ENCODE measurements at places on chromosomes 3 and 15.

- DNase-seq = peak; percentile 43
These were observed 28.8 kb upstream of the UBL7 start for GRCh38 chr15:74489518-74490338.

GRCh38 chr3:179072100-179072438 lies 460 bp upstream of the ZMAT3 start:
- peak; percentile 54 for DNase-seq

DNA sequence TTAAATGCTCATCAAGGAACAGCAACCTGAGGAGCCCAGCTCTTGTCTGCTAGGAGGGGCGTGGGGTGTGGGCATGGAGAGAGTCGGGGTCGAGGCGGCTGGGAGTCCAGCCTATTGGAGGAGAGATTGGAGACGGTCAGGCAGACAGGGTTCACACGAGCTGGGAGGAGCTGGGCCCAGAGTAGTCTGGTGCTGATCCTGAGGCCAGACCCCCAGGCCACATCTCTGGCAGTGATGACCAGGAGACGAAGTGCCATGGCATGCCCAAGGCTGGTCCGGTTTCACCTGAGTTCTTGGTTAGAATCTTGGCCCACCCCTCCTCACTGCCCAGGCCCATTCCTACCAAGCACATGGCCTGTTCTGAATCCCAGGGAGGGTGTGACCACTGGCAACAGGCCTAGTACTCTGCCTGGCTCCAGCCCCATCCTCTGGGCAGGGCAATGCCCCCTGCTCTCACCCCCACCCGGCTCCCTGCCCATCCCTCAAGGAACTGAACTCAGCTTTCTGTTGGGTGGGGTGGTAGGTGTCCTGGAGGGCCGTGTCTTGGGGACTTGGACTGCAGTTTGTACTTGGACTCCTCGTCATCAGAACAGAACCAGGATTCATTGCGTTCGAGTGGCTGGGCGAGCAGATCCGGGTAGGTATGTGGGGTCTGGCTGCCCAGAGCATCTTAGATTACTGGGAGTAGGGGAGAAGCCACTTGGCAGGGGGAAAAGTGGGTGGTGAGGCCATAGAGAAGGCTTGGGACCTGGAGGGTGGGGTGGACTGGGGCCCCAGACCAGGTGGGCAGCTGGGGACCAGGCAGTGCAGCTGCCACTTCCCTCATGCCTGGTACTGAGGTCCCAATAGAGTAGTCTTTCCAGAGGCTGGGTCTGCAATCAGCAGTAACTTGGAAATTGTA lies 20.8 kb downstream of the SLC28A1 start:
- no peak for DNase-seq

GRCh38 chr3:181328346-181328745 lies 338.8 kb upstream of the DNAJC19 start:
- DNase-seq = no peak

DNA sequence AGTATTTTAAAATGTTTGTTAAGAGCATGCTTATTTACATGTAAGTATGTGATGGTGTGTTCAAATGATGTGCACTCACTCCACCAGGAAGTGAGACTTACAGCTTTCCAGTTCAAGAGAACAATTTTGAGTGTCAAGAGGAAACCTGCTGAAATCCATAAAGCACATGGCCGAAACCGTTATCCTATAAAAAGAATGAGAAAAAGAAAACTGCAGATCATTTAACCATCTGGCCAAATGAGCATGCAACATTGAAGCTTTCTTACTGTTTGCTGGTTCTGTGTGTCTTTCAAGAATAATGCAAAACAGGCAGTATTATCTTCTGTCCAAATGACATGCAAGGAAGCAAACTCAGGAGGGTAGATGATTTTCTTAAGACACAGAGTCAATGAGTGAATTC lies 26.3 kb downstream of the GABRR3 start:
- DNase-seq = no peak

DNA sequence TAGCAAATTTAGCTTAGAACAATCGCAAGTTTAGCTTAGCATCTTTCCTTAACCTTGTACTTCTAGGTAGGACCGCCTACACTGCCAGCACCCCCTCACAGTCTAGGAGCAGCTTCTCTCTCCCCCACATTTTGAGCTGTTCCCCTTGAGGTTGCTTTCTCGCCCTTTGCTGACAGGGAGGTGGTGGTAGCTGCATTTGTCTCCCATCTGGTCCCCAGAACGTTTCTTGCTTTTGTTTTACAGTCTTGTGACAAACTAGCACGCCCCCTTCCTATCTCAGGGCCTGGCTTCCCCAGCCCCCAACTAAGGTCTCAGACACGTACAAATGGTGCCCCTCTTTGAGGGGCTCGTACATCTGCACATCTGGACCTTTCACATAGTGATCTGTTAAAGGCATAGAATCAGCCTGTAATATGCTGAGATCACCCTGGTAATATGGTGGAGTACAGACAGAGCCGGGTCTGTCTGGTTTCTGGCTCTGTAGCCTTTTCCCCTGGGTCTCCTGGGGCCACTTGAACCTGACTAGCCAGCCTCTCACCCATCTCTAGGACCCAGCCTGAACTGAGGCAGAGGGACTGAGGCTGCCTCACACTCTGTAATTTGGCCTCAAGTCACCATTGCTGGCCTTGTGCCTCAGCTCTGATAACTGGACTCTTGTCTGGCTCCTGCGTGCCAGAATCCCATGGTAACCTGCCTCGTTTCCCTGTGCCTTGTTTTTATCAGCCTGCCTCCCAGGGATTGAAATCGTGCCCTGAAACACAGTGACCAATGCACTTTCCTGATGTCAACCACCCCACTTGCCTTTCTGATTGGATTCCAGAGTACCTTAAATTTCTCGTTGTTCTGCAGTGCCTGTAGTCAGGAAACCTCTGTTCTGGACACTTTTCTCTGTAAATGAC lies 27.7 kb downstream of the CRTC3 start:
- DNase-seq = no peak

Data from central memory CD4-positive, alpha-beta T cell (primary cell).